ENCODE measurements at places on chromosomes 3 and 15.

DNA sequence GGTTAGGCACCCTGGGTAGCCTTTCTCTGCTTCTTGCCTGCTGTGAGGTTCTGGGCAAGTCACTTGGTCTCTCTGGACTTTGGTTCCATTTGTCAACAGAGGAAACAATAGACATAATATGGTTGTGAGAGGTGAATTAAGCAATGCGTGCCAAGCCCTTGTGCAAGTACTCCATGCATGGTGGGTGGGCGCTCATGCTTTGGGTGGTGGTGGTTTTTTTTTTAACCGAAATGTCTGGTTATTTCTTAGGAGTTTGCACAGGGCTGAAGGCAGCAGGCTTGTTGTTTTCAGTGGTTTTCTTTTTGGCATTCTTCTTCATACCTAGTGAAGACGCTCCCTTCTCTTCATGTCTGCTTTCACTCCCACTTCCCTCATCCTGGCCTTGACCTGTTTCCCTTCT, 84.2 kb upstream of the LRTM1 start:
- DNase-seq, result no peak

GRCh38 chr3:101383156-101383575, 62.8 kb upstream of the IMPG2 start:
- DNase-seq, result no peak

GRCh38 chr3:27340534-27340933, 28.6 kb downstream of the NEK10 start:
- DNase-seq, result no peak

- DNase-seq, result no peak
Observed at GRCh38 chr15:84582583-84583157, 18.1 kb upstream of the ZSCAN2 start.

DNA sequence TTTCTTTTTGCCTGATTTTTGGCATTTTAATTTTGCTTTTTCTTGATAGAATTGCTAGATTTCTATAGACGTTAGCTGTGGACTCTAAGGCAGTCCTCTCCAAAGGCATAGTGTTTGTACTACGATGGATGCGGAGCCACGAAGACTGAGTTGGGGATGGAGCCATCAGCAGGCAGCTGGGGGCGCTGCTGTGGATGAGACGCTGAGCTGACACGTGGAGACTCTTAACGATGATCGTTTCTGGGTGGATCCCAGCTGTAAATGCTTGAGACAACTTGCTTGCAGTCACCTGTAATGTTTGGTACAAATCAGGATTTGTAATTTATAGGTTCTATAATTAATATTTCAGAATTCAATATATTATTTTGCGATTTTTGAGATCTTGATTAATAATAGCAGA, 13.3 kb upstream of the PPP1R2 start:
- DNase-seq, result no peak

GRCh38 chr3:4332574-4332973, 29.4 kb downstream of the SETMAR start:
- DNase-seq, result no peak

DNA sequence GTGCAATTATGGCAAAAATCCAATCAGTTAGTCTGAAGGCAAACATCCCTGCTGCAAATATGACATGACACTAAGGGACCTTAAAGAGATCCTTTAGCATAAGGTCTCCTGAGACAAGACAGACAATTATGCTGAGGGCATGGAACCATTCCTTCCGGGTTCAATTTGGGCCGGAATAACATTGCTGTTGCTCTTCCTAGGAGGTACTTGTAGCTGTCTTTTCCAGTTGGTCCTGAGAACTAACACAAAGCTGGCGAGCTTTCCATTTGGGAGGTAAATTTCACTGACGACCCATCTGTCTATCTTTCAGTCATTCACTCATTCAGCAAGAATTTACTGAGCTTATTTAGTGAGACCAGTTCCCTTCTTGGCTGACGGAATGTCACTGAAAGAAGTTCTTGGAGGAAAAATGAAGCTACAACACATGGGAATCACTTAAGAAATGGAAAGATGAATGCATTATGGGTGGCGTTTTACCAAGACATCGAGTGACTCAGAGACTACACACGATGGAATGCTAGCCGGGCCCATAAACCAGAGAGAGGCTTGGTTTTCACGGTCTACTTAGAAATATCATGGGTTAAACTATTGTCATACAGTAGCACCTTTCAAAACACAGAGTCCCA, 215.5 kb downstream of the PDZRN3 start:
- DNase-seq, result no peak

GRCh38 chr3:127611251-127611650, 13.0 kb downstream of the MCM2 start:
- no peak for DNase-seq

DNA sequence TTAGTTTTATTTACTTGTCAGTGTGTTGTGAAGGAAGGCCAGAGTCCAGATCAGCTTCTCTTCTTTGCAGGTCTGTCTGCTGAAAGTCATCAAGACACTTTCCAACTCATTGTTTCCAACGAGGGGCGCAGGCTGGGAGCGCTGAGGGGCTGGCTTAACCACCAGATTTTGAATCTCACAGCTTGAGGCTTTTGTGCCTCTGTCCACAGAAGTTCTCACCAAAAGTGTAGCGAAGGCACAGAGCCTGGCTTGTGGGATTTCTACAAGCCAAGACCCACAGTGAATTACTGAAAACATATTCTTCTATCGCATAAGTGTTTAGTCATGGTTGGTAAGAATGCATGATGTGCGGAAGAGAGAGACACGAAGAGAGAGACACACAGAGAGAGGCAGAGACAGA, 35.2 kb downstream of the BHLHE40 start:
- DNase-seq, result no peak

DNA sequence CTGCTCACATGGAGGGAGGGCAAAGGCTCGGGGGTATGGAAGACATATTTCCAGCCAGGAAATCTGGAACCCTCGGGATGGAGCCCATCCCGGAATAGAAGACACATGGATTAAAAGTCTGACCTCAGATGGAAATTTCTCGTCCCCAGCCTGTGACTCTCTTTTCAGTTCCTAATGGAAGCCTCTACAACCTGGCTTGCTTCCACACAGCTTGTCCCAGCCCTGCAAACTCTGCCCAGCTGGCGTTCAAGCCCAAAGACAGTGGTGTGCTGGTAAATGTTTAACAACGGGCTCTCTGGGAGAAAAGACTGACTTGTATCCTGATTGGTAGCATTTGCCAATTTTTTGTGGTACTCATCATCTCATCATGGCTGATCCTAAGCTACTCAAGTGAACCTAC, 35.6 kb upstream of the TLE3 start:
- no peak for DNase-seq

DNA sequence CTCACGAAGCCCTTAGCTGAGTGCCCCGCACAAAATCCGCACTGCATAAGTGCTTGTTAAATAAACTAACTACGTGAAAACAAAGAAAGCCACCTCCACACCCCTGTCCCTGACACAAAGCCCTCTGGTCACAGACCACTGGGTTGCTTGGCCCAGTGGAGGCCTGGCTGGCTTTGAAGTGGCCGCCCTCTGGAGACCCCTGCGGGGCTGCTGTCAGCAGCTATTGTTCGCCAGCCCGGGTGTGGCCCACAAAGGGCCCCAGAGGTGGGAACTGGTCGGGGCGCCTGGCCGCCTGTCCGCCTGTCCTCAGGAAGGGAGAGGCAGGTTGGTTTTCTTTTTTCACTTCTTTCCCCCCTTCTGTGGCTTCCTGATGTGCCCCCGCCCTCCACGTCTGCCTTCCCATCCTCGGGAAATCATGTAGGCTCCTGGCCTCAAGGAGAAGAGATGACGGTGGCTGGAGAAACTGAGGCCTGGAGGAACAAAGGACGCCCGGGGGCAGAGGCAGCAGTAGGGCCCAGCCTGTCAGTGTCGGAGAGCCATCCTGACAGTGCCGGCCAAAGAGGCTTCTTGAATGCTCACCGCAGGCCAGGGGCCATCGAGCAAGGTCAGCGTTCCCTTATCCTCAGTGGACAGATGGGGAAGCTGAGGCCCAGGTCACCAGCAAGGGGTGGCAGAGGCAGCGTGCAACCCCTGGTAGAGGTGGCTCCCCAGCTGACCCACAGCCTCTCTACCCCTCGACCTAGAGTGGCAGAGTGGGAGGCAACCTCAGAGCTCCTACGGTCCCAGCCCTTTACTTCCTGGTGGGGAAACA, 61.1 kb downstream of the SLC6A6 start:
- no peak for DNase-seq

DNA sequence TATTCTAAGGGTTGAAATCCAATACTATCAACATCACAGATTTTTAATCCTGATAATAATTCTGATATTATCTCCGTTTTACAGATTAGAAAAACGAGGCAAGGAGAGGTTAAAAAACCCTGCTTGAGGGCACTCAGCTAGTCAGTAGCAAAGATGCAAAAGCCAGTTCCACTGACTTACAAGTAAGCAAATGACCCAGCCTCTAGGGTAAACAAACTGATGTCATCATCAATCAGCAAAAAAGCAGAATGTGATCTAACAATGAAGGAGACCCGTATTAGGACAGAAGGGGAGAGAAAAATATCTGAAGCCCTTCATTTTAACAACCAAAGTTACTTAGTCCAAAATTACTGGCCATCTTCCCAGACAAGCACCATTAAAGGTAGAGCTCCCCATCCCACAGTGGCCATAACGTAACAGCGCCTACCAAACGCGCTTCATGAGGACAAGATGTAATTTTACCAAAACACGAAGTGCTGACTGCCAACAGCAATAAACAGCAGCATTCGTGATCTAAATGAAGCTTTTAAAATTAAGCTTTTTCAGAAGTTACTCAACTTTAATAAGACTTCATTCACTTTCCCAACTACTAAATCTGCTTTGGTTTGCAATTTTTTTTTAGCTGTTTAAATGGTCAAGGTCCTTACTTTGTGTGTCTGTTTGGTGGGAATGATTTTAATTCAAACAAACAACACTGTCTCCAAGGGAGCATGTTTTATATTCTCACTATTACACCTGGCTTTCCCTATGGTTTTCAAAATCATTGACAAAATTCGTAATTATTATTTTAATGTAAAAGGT, 176.6 kb downstream of the OSBPL10 start:
- no peak for DNase-seq

- no peak for DNase-seq
Observed at GRCh38 chr3:134332344-134332743, 41.9 kb downstream of the AMOTL2 start.

DNA sequence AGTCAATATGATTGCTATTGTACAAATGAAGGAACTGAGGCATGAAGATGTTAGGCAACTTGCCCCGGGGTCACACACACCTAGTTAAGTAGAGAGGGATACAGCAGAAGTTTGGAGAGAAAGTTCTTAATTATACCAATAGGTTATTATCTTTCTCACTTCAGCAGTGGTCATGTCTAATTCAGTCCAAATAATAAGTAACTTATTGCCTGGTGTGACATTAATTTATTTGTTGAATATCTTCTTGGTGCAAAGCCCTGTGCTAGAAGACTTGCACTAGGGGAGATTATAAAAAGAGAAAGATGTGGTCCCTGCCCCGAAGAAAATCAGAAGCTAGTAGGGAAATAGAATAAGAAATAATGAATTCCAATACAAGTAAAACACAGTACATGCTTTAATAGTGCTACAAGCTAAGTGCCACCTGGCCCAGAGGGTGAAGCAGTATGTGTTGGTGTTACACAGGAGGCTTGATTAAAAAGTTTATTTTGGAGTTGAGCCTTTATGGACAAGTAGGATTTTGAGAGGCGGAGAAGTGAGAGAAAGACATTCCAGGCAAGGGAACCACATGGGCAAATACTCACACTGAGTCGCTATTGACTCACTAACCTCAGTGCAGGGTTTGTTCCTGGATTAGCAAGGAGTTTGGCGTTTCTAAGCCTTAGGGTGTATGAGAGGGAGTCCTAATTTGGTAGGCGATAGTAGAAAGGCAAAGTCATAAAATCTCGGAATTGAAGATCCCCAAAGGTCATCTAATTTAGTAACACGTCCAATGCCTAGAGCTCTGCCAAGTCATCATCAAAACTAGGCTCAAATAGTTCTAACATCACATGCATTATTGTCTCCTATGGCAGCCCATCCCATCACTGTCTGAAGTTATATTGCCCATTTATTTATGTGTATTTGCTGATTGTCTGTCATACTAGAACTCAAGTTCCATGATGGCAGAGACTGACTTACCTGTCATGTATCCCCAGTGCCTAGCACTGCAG, 19.2 kb upstream of the GSK3B start:
- DNase-seq, result no peak

DNA sequence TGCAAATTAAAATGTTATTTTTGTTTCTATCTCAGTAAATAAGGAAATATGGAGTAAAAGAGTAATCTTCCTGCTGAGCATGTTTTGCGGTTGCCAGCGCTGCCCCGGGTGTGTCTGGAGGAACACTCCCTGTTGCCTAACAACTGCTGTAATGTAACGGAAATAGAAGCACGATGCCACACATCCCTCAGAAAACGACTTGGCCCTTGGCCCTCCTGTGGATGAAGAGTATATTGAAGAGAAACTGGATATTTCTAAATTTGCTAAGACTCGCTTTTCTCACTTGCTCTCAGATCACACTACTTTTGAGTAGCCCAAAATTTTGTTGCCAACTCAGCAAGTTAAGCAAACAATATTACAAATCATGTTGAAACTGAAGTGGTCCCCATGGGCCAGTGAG, 18.9 kb downstream of the CX3CR1 start:
- peak; percentile 96 for DNase-seq

DNA sequence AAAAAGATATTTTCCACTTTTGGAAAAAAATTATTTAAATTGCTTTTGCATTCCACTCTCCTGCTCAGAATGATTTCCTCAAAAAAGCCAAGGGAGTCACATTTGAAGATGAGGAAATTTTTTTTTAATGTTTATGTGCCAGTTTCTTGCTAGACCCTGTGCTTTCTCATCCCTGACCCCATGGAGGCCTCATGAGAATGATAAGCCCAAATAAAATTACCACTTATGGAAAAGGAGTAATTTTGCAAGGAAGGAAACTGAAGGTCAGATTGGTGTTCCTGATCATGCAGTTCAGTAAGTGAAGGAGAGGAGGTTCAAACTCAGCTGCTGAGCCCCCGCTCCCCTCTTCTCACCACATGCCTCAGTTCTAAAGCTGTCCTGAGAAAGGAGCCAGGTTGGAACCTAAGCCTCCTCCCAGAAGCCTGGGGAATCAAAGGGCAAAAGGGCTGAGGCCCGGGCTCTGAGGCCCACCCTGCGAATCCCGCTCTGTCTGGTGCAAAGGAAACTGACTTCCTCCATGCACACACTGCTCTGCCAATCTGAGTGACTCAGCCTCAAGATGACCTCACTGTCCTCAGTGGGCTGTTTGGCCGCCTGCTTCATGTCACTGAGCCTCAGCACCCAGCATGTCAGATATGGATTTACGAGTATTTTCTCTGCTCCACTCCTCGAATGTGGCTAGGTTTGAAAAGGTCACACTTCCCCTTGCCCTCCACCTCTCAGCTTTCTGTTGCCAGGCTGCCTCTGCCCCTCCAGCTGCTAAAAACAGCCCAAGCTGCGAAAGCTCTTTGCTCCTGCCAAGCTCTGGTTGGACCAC, 56.9 kb upstream of the FLNB start:
- DNase-seq, result peak; percentile 92

DNA sequence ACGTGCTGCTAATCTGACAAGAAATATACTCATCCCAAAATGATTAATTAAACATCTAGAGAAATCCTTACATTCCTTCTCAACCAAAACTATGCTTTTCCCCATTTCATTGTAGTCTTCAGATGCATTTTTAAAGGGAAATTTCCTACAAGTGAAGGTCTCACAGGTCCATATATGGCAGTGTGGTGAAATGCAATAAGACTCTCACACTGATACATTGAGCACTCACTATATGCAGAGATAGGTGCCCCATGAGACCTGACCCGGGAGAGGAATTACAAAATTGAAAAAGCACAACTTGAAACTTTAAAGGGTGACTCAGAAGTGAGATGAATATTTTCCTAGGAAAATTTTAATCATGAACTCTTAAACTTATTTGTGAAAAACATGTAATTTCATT, 629.2 kb upstream of the NAALADL2 start:
- DNase-seq, result no peak

All from hematopoietic multipotent progenitor cell (in vitro differentiated cells).